ENCODE measurements at places on chromosomes 5 and 9. TPM values are rescaled to one million over a fixed set of nuclear protein-coding genes. Genes with fewer than 3 reads are reported as not detected.

FCN2 gene
- not detected for total RNA-seq

ISL1 gene
- total RNA-seq, result not detected

FCN1 gene
- not detected for total RNA-seq

GRIA1 gene
- not detected for total RNA-seq

DROSHA gene
- total RNA-seq, result 39.3 TPM

CNTNAP3B gene
- total RNA-seq, result 15.0 TPM

PCDHB3 gene
- 0.02 TPM for total RNA-seq

BTNL8 gene
- not detected for total RNA-seq

LAMC3 gene
- total RNA-seq, result 2.3 TPM

EPB41L4A gene
- 2.5 TPM for total RNA-seq

ALDH7A1 gene
- total RNA-seq, result 74.9 TPM

OTP gene
- total RNA-seq, result 0.09 TPM

ALDH1A1 gene
- 5,218 TPM for total RNA-seq

CDH10 gene
- total RNA-seq, result 0.05 TPM

AHRR gene
- 4.8 TPM for total RNA-seq

STKLD1 gene
- total RNA-seq, result 0.64 TPM

RFX3 gene
- 1.6 TPM for total RNA-seq

C9orf50 gene
- not detected for total RNA-seq

JAK2 gene
- total RNA-seq, result 3.9 TPM

TEX48 gene
- total RNA-seq, result not detected

GRXCR2 gene
- not detected for total RNA-seq

SPINK4 gene
- not detected for total RNA-seq

SPAG8 gene
- 0.34 TPM for total RNA-seq

ASPN gene
- not detected for total RNA-seq

Data from A549 treated with AZD2906 at 1 μM for 4 hours (cell line).